Activated CD4-positive, alpha-beta T cell treated with anti-CD3 and anti-CD28 coated beads, Interleukin-2, amount 50 U/mL, for 24 hours (primary cell): ENCODE measurements at places on chromosomes 7 and 10.

GRCh38 chr7:16271355-16271915, 149.9 kb downstream of the CRPPA start:
- no peak for DNase-seq

- no peak for DNase-seq
Measured at GRCh38 chr7:13949445-13949844, 40.0 kb downstream of the ETV1 start.

- DNase-seq = no peak
Measured at GRCh38 chr7:104980841-104981671, 32.9 kb upstream of the KMT2E start.

DNA sequence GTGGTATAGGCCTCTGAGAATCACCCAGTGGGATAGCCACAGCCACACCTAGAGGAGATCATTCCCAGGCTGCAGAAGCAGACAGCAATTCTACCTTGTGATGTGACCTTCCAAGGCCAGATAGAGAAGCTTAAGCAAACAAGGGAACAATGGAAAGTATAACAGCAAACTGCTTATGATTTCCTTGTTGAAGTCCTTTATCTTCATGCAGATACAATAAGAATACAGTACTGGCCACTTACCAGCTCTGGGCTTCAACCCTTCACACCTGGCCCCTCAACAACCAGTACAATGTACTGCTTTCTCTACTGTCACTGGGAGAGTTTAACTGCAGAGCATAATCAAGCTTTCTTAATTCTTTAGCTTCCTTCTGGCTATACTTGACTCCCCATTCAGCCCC, 22.6 kb upstream of the DDX50 start:
- DNase-seq = no peak

- no peak for DNase-seq
Measured at GRCh38 chr10:6151087-6151977, 51.4 kb upstream of the PFKFB3 start.

DNA sequence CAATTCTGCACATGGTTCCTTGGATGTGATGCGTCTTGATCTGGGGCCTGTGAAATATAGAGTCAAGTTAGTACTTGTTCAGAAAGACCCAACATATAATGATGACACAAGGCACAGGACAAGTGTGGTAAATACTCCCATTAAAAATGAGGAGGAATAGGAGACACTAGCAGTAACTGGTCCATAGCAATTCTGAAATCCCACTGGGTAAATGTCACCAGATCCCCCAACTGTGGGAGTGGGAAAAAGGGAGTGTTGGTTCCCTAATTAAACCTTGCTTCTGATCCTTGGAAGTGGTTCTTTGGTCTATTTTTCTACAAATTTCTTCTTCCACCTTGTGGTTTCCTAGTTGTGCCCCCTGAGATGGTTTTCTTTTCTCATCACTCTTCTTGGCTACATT, 62.5 kb upstream of the NRP1 start:
- no peak for DNase-seq

DNA sequence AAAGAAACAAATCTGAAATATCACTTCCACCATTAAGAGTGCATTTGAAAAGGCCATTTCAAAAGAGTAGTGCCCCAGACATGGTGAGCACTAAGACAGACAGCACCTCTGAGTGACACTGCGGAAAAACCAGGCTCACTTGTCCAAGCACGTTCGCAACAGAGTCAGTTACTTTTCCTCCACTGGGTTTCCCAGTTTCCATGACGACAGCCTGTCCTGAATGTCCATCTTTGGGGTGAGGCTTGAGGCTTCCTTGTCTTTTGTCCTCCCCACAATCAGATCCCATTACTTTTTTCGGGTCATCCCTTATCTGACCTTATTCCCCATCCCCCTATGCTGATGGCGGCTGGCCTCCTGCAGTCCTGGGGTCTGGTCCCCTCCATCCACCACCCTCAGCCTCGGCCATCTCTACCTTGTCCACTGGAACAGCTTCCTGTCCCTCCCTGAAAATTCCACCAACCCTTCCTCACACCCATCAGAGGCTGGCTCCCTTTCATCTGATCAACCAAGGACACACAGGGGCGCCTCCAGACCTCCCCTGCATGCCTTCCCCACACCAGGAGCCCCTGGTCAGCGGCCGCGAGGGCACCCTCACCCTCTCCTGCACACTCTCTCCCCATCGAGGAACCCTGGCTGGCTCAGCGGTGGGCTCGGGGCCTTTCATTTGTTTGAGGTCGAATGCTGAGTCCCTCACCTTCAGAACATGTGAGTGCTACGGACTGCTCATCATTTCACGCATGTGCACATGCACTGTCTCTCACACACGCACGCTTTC, 363.6 kb downstream of the DNAJB6 start:
- DNase-seq = no peak

GRCh38 chr10:119225083-119225658, 17.8 kb downstream of the GRK5 start:
- DNase-seq = no peak

DNA sequence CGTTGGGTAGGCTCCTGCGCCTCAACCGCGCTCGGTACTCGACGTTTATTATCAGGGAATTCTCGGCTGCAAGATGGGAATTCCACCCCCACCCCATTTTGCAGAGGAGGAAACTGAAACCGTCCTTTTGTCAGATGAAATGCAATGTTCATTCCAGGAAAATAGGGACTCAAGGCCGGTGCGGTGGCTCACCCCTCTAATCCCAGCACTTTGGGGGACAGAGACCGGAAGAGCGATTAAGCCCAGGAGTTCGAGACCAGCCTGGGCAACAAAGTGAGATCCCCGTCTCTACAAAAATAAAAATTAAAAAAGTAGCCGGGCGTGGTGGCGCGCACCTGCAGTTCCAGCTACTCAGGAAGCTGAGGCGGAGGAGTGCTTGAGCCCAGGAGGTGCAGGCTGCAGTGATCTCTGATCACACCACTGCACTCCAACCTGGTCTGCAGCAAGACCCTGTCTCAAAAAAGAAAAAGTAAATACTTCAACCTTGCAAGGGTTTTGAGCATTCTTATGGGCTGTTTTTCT, 720 bp upstream of the RFC2 start:
- no peak for DNase-seq

DNA sequence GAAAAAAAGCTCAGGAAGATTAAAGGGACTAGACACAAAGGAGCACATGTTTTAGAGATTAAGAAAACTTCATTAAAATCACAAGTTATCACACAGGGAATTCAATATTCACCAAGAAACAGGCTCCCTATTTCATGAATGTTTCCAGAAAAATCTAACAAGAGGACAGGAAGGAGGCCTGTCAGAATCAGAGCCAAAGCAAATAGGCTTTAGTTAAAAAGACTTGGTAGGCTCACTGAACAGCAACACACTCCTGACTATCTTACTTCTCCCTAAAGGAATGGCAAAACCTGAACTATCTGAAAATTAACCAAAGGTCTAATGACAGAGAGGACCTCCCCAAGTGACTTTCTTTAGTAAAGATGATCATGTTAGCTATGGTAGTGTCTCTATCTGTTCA, 188.3 kb upstream of the MEOX2 start:
- DNase-seq = no peak
